ENCODE measurements at places on chromosomes 4 and X.

GRCh38 chr4:107708225-107708624 is 11.8 kb downstream of the PAPSS1 start:
- no peak for DNase-seq

DNA sequence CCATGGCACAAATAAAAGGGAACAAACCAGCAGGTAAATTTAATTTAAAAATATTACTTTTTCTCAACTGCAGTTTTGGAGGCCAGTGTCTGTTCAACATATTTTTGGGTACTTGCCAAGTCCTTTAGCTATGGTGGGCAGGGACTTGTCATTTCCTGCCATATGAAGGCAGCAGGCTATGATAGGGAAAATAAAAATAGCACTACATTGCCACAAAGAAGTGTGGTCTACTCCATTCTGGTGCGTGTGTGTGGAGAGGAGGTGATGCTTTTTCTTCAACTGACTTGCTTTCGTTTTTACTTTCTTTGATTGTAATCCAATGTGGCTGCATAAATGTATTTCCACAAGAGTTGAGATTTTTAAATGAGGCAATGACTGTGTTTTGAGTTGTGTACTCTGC is 17.2 kb downstream of the GPR174 start:
- no peak for DNase-seq

DNA sequence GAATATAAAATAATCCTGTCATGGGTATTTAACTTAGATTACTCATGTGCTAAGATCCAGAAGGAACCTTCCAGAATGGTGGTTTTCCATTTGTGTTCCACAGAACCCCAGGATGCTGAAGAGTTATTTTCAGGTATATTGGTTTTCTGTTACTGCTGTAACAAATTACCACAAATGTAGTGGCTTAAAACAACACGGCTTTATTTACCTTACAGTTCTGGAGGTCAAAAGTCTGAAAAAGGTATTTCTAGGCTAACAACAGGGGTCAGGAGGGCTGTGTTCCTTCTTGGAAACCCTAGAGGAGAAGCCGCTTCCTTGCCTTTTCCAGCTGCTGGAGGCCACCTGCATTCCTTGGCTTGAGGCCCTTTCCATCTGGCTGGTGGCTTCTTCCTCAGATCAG is 57.9 kb upstream of the HPSE start:
- no peak for DNase-seq

- no peak for DNase-seq
These were observed 95.4 kb downstream of the NFKB1 start for GRCh38 chr4:102596532-102596931.

- DNase-seq, result no peak
These were observed 46.8 kb downstream of the PDLIM5 start for GRCh38 chr4:94498502-94498901.

DNA sequence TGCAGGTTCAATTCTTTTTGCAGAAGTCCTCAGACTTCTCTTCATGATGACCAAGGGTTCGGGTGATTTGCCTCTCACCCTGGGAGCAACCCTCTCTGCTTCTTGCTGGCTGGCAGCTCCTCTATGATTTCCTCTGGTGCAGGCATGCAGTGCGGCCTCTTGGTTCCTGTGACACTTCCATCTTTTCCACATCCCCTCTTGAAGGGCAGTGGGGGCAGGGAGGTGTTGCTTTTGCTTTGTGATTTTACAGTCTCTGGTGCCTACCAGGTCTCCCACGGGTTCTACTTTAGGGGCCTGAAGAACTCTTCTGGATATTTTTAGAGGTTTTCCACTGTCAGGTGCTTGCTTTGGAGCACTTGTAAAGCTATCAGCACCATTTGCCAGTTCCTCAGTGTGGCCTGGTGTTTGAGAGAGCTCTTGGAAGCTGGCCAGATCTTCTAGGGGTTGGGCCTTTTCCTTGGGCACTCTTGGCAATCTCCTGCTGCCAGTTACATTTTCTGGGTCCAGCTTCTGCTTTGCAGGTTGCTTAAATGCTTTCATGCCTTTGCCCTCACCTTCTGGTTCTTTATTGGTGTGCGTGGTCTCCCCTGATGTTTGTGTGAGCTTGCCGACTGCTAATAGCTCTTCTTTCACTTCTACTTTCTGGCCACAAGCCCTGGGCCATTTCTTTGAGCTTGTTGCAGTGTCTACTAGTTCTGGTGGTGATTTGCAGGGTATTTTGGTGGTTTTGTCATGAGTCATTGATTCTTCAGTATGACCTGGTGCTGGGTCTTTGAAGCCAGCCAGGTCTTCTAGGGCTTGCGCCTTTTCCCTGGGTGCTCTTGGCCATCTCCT is 11.5 kb upstream of the CHST7 start:
- no peak for DNase-seq

DNA sequence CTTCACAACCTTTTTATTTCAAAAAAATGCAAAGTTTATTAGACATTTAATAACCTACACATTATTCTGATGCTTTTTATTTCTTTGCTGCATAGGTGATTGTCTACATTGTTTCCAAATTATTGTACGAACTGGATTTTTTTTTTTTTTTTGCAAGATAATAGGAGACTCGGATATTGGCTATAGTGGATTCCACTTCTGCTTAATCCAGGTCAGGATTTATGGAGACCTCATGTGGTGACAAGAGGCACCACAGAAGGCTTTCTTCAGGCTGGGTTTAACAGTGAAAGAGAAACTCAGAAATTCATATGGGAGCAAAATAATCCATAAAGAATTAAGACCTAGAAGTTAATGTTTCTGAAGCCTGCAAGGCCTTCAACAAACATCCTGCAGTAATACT is 2.4 kb upstream of the SLIT2 start:
- no peak for DNase-seq

All from stimulated activated CD8-positive, alpha-beta memory T cell treated with anti-CD3 and anti-CD28 coated beads, Interleukin-7, amount 100 ng/mL, for 48 hours (primary cell).